Stimulated activated CD4-positive, alpha-beta T cell treated with anti-CD3 and anti-CD28 coated beads, Interleukin-1b, Interleukin-23, amount 100 ng/mL, for 24 hours (primary cell): ENCODE measurements at places on chromosomes 4 and X.

DNA sequence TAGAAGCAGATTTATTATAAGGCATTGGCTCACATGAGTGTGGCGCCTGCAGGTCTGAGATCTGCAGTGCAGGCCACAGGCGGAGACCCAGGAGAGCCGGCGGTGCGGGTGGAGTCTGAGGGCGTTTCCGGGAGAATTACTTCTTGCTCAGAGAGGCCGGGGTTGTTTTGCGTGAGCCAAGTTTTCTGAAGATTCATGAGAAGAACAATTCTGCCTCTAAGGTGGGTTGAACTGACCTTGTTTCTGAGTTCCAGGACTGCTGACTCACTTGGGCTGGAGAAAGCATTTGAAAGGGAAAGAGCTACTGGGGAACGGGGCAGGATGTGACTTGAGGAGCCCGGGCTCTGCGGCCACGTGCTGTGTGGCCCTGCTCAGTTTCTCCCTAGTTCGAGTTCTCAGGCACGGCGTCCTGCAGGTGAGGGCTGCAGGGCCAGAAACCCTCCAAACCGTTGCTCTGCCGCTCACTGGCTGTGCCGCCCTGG, 36.7 kb upstream of the SORCS2 start:
- no peak for DNase-seq

DNA sequence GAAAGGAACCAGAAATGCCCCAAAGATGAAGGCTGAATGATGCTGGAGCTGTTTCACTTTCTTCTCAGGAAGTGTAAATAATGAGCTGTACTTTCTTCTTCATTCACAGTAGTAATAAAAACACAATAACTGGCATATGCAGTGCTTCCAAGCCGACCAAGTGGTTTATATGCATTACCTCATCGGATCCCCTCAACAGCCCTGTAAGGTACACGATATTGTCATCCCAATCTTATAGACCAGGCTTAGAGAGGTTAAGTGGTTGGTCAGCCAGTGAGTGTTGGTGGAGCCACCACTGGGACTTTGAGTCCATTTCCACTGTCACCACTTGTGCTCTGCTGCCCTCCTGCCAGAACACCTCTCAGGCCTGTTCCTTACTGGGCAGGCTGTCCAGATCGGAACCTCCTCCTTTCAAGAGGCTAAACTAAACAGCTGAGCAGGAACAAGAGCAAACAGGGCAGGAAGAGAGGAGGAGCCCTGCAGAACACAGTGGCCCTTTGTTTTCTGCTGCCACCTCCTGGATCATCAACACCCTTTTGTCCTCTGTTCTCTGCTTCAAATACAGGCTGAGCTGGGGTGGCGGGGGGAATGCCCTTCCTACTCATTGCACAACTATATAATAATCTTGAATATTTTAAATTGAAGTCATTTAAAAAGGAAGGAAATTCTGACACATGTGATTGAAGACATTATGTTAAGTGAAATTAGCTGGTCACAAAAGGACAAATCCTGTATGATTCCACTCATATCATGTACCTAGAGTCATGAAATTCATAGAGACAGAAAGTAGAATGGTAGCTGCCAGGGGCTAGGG, 112.5 kb upstream of the ATP6AP2 start:
- no peak for DNase-seq

DNA sequence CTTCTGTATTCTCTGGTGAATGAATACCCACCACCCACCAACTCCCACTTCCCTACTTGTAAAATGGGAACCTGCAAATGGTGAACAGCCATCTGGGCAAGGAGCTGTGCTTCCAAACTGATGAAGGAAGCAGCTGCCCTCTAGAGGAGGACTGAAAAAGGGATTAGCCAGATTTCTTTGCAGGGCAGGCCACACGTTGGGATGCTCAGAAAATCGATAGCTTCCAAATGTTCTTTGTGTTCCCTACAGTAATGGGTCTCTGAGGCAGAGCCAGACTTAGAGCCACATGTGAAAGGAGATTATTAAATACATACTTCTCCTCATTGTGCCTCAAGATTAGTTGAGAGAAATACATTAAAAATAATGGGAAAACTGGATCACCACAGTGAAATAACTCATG, 39.3 kb upstream of the LPAR4 start:
- no peak for DNase-seq

GRCh38 chrX:21735768-21736127, 22.2 kb downstream of the SMPX start:
- DNase-seq, result no peak

DNA sequence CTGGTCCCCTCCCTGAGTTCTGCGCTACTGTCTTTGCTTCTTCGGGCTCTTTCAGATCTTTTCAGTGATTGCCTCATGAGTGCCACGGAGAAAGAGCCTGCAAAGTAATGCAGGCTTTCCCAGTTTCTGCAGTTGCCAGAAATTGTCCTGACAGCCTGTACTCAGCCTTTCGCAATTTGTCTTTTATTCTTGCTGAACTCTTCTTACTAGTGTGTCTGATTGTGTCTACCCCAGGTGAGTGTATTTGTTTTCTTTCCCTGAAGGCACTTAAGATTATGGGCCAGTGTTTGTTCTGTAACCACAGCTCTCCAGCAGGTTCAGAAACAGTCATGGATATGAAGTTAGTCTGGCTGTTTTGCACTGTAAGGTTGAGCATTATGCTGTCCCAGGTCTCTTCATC, 47.1 kb downstream of the FAM193A start:
- DNase-seq, result no peak

DNA sequence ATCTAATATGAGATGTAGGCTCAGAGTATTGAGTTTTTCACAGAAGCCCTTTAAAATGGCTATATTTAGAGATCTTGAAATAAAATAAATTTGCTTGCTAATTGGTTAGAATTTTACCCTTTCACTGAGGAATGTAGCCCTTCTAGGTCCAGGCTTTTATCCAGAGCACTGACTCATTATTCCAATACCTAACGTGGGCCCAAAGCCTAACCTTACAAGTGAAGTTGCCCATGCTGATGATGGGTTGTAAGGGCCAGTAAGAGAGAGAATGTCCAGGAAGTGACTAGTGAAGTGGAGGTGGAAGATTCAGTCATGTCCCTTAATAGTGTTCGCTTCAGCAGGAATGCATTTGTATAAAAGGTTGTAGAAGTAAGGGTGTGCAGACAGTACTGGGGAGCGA, 155.9 kb downstream of the STIM2 start:
- no peak for DNase-seq

DNA sequence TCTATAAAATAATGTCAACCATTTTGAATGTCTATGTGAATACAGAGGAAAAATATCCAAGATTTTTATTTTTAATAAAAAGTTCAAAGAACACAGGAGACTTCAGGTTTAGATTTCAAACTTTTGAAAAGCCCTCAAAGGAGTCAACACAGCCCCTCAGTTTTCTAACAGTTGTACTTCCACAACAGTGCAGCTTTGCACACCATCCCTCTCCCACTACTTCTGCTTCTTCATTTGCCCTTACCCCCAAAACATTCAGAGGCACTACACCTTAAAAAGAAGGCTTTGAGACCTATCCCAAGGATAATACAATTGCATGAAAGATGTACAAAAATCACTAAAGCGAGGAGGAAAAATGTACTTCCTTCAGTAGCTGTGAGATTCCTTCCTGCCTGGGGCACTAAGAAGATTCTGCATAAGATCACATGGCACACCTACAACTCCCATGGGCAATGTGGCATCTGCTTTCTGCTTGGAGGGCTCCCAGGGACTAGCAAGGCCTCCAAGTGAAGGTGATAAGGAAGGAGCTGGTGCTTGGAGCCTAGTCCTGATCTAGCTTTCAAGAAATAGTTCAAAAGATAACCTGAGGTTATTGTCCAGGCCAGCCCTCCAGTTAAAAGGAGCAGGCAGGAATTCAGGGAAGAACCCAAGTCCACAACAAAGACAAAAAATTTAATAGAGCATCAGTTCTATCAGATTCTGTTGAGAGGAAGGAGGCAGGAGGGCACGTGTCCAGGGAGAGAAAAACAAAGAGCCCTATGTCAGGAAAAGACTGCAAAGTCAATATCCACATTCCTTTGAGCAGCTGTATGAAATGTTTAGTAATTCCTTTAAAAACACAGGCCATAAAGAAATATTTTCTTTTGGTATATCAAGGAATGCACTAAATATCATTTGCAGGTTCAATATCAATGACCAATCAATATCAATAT, 19.1 kb downstream of the ARAP2 start:
- no peak for DNase-seq

- DNase-seq, result no peak
These were observed 1328.7 kb downstream of the ADGRL3 start for GRCh38 chr4:62528874-62529273.

GRCh38 chr4:113958766-113959538, 20.5 kb downstream of the ARSJ start:
- DNase-seq, result no peak

GRCh38 chrX:10893976-10894375, 217.2 kb upstream of the HCCS start:
- DNase-seq, result no peak

- no peak for DNase-seq
These were observed 16.9 kb upstream of the TSR2 start for GRCh38 chrX:54423161-54423888.

DNA sequence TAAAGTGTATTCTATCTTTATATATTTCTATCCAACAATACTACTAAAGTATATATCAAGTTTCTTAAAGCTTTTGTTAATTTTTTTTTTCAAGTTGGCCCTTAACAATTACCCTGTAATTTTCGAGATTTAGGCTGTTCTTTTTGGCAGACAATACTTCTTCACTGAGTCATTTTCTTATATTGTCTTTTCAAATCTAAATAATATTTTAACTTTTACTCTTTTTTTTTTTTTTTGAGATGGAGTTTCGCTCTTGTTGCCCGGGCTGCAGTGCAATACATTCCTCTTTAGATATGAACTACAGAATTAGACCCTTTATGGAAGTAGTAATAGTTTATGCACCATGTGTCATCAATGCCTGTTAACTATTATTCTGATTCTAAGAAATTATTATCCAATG, 120.7 kb downstream of the GLRA3 start:
- no peak for DNase-seq

DNA sequence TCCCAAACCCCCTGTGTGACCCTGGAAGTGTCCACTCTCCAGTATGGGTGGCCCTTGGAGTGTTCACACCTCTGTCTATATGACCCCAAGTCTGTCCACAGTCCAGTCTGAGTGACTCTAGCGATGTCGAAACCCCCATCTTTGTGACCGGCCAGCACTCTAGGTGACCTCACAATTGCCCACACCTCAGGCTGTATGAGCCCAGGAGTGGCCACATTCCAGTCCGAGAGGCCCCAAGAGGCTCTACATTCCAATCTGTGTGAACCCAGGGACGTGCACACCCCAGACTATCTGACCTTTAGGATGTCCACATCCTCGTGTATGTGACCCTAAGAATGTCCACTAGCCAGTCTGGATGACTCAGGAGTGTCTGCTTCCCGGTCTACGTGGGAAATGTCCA, 7.3 kb upstream of the GLOD5 start:
- no peak for DNase-seq

DNA sequence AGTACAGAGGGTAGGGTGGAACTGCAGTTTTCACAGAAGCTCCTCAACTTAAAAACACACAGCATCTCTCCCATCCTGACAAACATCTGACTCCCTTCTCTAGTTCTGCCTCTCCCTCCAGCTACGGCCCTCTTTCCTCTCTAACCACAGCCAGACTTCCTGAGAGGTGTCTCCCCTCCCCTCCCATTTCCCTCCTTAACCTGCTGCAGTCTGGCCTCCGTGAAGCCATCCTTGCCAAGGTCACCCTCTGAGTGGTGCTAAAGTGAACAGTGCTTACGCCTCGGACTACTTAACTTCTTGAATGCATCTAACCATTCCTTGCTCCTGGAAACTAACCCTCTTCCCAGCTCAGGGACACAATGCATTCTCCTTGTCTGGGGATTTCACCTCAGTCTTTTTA, 53.3 kb downstream of the RTL5 start:
- no peak for DNase-seq

DNA sequence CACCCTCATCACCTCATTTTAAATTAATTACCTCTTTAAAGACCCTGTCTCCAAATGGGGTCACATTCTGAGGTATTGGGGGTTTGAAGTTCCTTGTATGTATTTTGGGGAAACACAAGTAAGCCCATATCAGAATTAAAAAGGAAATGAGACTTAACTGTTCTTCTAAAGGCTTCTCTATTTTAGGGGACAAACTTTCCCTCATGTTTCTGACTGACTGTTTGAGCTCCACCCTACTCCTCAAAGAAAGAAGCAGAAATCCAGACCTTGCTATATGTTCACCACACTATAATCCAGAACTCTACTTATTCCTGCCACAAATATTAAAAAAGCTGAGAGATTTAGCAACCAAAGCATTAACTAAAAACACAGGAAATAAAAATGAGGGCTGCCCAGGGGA, 258.8 kb downstream of the ARHGAP24 start:
- no peak for DNase-seq

DNA sequence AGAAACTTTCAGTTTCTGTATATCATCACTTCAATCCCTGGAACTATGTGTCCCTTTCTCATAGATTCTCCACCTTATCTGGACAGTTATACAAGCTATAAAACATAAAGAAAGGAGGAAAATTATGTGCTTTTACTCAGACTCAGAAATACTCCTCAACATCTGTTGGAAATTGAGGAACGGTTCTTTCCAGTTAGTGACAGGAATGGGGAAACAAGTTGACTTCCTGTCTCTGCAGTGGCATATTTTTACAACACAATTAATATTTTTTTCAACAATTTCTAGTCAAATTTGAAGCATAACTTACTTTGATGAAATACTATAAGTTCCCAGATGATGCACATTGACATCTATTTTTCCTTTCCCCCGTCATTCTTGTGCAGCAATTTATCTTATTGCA, 27.9 kb downstream of the ABHD18 start:
- no peak for DNase-seq

DNA sequence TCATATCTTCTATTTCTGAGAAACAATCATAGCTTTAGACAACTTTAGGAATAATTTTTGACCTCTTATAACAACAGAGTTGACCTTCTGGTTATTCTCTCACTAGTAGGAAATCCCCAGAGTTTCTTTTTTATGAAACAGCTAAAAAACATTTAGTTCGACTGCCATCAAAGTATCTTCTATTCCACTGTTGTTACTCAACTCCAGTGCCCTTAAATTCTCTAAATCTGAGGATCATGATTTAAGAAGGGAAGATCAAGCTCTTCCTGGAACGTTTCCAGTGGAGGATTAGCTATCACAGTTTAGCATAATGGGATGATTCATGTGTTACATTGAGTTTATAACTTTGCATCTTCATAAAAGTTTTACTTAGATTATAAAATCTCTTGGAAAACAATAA, 134.9 kb upstream of the VEGFC start:
- no peak for DNase-seq

- DNase-seq, result no peak
These were observed 51.2 kb upstream of the RBMXL3 start for GRCh38 chrX:115138040-115138439.

DNA sequence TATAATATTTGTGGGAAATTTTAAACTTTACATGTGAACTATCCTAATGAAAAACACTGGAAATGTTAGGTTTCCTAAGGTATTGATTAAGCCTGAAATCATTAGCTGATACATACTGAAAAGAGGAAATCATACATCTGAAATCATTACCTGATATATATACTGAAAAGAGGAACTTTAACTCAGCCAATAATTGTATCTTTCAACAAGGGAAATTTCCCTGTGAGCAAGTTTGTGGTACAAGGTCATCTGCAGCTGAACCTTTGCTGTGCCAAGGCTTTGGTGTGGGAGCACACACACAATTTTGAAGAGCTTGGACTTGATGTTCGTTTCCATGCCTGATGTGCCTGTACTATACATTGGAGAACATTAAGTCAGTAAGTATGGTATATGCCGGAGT, 131.9 kb upstream of the USP9X start:
- DNase-seq, result no peak
